ENCODE measurements at places on chromosomes 4 and X.

DNA sequence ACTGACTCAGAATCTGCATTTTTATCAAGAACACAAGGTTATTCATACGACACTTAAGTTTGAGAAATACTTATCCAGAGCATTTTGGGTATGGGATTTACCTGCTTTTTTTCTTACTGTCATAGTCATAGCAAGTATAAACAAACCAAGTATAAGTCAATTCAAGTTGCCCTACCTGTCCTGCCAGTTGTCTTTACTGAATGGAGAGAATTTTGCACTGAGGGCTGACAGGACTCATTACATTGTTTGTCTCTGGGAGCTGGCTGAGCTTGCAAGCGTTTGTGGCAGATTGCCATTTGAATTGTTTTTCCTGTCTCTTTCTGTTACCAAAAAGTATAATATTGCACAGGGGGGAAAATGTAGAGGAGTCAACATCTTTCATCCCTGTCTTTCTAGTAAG is 278.9 kb upstream of the MAGEC2 start:
- DNase-seq, result no peak

DNA sequence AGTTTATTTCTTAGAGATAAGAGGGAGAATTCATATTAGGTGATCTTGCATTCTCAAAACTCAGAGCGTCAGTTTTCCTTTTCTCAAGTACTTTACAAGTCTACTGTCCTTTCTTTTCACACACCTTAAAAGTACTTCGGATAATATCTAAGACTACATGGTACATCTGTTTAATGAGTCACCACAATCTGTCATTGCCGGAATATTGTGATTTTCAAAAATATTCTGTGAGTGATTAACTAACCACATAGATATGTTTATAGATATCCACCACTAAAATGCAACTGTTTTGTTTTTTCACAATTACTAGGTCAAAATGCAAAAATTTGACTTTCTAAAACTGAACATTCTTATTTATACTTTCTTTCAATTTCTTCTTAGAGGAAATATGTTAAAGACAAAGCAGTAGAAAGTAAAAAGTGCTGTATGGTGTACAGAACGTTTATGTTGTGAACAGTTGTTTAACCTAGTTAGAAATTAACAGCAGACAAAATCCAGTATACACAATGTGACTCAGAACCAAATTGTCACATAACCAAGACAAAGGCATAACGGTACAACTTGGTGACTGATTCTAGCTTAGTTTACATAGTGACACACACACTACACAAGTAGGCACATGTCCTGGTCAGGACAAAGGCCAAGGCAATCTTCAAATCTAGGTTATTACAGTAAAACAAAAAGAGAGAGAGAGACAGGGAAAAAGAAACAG is 482.9 kb downstream of the NAF1 start:
- no peak for DNase-seq

- DNase-seq, result no peak
These were observed 470.6 kb upstream of the FSTL5 start for GRCh38 chr4:162634390-162634789.

DNA sequence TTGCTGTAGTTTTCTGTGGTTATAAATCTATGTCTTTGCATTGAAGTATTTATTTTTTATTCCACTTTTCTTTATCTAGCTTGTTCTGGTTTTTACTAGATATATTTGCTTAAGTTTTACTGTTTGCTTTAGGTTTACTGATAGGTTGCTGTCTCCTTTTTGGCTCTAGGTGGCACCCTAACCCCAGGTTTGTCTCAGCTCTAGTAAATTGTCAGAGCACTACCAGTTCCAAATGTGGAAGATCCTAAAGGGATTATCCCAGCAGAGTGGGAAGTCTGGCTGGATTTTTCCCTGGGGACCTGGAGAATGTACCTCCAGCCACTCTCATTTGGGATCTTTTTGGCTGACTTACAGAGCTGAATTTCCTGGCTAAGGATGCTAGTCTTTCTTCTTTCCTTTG is 106.1 kb downstream of the PBDC1 start:
- peak; percentile 3 for DNase-seq

GRCh38 chr4:17516980-17517379 is 2.0 kb downstream of the CLRN2 start:
- DNase-seq, result no peak

GRCh38 chr4:137609718-137610430 is 77.6 kb upstream of the PCDH18 start:
- no peak for DNase-seq

GRCh38 chr4:137949746-137950145 is 292.4 kb downstream of the SLC7A11 start:
- DNase-seq, result no peak
